ENCODE measurements at places on chromosomes 13 and 19.
A peak's percentile ranks its signal among the peaks of the same experiment; 100 is the strongest.

DNA sequence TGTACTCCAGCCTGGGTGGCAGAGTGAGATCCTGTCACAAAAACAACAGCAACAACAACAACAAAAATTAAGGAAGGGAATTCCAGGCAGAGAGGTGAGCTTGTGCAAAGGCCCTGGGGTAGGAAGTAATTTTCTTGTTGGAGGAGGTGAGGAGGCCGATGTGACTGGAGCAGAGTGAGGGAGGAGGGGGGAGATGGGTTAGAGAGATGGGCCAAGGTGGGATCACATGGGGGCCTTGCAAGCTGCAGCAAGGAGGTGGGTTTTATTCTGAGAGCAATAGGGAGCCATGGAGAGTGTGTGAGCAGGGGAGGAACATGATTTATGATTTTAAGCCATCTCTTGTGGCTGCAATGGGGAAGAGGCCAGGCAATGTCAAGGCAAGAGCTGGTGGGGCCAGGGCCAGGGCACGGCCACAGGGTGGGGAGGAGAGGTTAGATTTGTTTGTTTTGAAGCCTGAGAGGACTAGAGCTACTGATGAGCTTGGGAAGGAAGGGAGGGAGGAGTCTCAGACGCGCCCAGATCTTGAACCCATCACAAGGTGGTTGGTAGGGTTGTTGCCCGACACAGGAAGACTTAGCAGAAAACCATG, 12.5 kb upstream of the COMP start:
- DNase-seq: no peak

GRCh38 chr13:112806739-112807652, 117.2 kb downstream of the ATP11A start:
- no peak for DNase-seq

GRCh38 chr13:99208185-99208584, 7.5 kb downstream of the UBAC2 start:
- no peak for DNase-seq

- peak; percentile 56 for DNase-seq
These were observed 22.3 kb upstream of the XPO4 start for GRCh38 chr13:20924758-20925394.
